ENCODE measurements at places on chromosomes 7 and 10. TPM values are rescaled to one million over a fixed set of nuclear protein-coding genes. Genes with fewer than 3 reads are reported as not detected.

DNA sequence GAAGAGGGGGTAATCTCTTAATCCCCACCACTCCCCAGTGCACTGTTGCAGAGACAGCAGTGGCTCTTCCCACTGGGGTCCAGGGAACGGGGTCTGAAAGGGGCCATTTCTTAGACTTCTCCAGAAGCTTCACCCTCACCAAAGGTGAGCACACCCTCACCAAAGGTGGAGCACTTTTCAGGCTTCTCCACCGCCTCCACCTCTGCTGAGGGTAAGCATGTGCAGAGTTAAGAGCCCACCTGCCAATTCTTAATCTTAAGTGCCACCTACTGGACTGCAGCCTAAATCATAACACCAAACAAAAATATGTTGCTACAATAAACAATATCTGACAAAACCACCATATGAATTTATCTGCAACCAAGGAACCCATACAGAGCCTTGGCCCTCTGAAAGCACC lies 27.0 kb downstream of the SNX13 start:
- DNase-seq, result no peak

- DNase-seq, result no peak
Measured at GRCh38 chr10:127536972-127537760, 11.9 kb upstream of the NPS start.

DNA sequence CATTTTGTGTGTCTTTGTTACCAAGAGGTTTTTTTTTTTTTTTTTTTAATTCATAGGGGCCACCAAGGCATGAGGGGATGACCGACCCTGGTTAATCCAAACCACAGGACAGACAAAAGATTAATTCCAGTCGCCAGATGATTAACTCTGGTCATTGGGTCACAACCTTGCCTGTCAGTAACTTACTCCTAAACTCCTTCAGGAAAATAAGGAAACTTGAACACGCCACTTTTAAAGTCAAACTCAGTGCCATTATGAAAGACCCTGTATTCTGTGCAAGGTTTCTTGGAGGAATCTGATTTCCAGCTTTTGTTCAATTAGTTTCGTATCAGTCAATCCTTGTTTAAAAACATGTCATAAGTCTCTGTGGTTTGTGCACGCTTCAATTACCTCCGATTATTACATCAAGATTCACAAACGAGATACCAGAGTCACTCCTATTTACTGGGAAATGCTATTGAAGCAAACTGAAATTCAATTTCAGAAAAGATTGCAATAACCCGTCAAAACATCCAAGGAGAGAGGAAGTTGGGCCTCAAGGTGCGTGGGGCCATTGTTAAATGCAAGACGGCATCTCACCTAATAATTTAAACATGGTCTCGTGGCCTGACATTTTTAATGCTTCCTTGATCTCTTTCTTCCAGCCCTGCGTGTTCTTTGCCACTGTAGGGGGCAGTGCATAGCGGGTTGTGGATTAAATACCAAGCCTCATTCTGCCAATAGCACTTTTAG lies 44.0 kb downstream of the NRP1 start:
- DNase-seq, result no peak

Gene TSPAN13
- total RNA-seq, result 26.2 TPM

Gene MALRD1
- total RNA-seq, result 13.8 TPM

Gene PDLIM1
- 24.4 TPM for total RNA-seq
